ENCODE measurements at places on chromosomes 7 and 10.

DNA sequence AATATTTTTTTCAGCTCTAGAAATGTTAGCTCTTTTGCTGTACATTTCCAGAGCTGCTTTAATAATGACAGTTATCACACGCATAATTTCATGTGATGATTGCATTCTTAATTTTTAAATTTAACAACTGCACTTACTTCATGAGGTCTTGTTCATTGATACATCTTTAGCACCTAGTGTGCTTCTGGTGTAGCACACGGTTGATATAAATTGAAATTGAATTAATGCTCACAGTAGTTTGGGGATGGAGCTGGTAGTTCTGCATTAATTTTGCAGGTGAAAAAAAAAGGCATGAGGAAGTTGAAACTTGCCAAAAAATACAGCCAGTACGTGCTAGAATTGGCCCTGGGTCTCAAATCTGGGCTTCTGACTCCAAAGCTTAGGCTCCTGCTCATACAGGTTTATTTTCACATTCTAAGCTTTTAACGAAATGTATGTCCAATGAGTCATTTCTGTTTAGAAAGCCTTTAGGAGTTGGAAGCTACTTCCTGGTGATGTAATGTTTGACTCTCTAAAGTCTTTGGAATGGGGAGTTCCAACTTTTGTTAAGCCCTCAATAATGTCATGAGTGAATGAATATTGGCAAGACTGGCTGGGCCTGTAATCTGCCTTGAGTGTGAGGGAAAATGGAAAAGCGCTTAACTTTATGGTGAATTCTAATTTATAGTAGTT is 62.5 kb downstream of the DAGLB start:
- no peak for DNase-seq

- no peak for DNase-seq
Measured at GRCh38 chr7:139543801-139544603, 20.5 kb downstream of the CLEC2L start.

- no peak for DNase-seq
Measured at GRCh38 chr10:57979491-57979890, 288.2 kb downstream of the IPMK start.

DNA sequence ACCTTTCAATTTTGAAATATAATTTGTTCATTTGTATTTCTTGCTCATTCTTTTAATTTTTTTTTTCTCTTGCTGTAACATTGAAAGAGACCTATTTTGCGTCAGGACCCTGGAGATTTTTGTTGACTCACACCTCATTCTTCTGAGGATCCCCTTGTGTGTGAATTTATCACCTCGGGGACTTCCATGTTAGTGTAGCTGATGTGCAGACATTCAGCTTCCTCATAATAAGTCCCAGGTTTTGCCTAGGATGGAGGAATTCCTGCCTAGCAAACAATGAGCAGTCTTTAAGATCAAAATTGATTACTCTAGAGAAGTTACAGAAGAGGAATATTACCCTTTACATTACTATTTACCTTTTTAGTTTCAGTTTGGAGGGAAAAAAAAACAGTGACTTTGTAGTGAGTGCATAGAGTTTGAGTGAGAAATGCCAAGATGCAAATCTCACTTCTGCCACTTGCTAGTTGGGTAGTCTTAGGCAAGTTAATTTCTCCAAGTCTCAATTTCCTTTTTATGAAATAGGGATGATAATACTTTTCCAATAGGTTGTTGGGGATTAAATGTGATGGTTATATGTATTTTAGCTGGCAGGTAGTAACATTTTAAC is 14.3 kb downstream of the TES start:
- DNase-seq = no peak

DNA sequence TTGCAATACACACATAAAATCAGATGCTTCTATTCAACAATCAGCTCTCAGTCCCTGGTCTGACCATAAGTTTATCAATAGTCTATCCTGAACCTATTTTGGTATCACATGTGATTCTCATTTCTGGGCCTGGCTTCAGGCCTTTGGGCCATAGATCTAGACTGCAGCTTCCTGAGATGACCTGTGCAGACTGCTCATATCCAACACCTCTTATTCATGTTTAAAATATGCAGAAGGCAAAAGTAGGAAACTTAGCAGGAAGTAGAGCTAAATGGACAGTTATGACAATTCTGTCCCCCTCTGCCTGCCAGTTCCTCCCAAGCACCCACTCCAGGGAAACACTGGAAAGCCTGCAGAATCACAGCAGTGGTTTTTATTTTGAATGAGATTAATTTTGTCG is 53.3 kb downstream of the C7orf25 start:
- DNase-seq = no peak

DNA sequence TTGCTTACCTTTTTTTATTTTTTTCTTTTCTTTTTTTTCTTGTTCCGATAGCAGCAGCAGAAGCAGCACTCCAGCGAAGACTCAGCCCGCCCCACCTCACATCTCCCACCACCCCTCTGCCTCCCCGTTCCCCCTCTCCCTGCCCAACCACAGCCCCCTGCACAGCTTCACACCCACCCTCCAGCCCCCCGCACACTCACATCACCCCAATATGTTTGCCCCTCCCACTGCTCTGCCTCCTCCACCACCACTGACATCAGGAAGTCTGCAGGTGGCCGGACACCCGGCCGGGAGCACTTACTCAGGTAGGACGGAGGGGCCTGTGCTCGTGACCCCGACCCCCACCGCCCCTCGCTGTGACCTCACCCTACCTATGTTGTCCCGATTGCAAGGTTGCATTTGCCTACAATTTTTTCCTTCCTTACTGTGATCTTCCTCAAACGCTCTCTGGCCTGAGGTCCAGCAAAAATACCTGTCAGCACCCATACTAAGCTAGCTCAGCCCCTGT is 367.2 kb upstream of the GALNT17 start:
- DNase-seq = no peak

- DNase-seq = no peak
Measured at GRCh38 chr10:93076871-93077270, 3.2 kb downstream of the CYP26A1 start.

- DNase-seq = no peak
Measured at GRCh38 chr7:99255463-99255862, 17.2 kb upstream of the MYH16 start.

GRCh38 chr7:32206987-32207386 is 136.8 kb upstream of the PDE1C start:
- no peak for DNase-seq

DNA sequence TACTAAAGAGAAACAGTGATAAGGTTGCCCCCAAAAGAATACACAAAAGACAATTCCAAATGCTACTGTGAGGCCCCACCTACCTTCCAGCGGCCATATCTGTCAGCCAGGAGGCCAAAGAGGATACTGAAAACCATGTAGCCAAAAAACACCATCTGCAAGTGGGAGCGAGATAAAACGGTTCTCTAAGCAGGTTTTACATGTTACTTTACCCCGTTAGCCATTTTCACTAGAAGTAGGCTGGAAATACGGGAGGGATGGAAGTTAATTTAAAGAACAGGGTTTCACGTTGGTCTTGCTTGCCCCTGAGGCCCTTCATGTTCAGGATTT is 38.2 kb downstream of the SVOPL start:
- DNase-seq = no peak

DNA sequence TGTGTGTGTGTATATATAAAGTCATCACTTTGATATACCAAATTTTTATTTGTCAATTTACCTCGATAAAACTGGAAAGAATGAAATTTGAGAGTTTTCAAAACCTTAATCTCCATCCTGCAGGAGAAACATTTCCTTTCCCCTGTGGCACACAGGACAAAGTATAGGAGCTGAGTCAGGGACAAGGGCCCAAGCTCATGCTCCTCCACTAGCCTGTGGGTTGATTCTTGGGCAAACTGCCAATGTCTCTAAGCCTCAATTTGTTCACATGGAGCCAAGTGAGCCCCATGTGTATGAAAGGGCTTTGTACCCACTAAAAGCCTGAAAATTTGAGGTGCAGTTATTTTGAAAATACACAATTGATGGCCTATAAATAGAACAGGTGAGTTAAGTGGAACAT is 60.3 kb upstream of the IL6 start:
- DNase-seq = peak; percentile 22

DNA sequence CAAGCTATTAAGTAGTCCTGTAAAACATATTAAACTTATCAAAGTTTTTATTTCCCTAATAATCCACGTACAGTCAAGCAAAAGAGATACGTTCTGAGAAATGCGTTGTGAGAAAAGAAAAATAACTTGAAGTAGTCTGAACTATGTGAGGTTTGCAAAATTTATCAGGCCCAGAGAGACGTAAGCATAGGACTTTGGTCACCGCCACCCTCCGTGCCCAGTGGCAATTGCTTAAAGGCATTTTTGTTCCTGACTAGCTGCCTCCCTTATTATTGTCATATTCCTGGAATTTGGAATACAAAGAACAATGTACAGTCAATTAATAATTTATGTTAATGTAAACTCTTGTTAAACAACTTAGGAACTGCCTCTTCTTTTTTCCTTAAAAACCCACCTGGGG is 22.8 kb downstream of the HIBADH start:
- DNase-seq = no peak

DNA sequence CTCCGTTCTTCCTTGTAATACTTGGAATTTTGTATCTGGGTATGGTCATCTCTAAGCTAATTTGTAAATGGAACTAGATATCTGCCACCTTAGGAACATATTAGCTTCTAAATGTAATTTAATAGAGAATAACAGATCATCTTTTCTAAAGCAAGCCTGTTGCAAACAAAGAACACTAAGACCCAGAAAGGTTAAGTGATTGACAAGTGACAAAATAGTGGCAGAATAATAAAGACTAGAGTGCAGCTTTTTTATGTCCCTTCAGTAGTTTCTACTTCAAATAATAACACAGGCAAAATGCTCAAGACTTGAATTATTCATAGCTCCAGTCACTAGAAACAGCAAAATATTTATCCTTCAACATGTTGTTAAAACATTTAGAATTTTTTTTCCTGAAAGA is 91.7 kb downstream of the MET start:
- no peak for DNase-seq

DNA sequence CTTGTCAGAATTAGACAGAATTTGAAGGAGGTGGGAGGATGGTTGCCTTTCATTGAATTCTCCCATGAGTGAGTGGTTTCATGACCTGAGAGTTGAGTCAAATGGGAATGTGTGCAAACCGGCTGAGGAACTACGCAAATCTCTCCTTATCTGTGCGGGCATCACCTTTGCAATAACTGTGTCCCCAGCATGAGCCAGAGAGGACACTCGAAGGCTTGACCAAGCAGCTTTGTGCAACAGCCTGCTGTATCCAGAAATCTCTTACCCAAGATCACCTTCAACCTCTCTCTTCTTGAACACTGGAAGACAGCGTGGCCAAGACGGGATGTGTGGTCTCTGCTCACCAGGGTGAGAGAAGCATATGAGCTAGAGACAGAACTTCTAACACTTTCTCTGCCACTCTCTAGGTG is 93.8 kb upstream of the IKZF1 start:
- peak; percentile 59 for DNase-seq

GRCh38 chr10:1978584-1978983 is 241.3 kb upstream of the ADARB2 start:
- DNase-seq = no peak

GRCh38 chr10:22230158-22230833 is 12.5 kb upstream of the EBLN1 start:
- peak; percentile 17 for DNase-seq

GRCh38 chr7:69217516-69218350 is 380.5 kb upstream of the AUTS2 start:
- DNase-seq = no peak

- no peak for DNase-seq
Measured at GRCh38 chr7:47241112-47242065, 340.5 kb downstream of the TNS3 start.

GRCh38 chr7:27152816-27153442 is 546 bp upstream of the HOXA3 start:
- no peak for DNase-seq

Data from activated T-cell treated with anti-CD3 and anti-CD28 coated beads, Interleukin-2, amount 50 U/mL, for 72 hours (primary cell).